ENCODE measurements at places on chromosomes 1 and 21. TPM values are rescaled to one million over a fixed set of nuclear protein-coding genes. Genes with fewer than 3 reads are reported as not detected.
A peak's percentile ranks its signal among the peaks of the same experiment; 100 is the strongest.

GRCh38 chr1:43914576-43915525 is 18.8 kb upstream of the ARTN start:
- no peak overlapping the region for H3K27ac ChIP-seq
- H3K4me1 ChIP-seq: peaks cover 5% of the 10 kb centered on the region
- no peaks in the 10 kb centered on the region for H3K27me3 ChIP-seq
- no peaks in the 10 kb centered on the region for H3K36me3 ChIP-seq
- H3K4me3 ChIP-seq: no peak overlapping the region

Gene GJB4
- not detected for total RNA-seq

Gene C4BPA
- total RNA-seq: not detected

Gene S100A7A
- total RNA-seq: not detected

DNA sequence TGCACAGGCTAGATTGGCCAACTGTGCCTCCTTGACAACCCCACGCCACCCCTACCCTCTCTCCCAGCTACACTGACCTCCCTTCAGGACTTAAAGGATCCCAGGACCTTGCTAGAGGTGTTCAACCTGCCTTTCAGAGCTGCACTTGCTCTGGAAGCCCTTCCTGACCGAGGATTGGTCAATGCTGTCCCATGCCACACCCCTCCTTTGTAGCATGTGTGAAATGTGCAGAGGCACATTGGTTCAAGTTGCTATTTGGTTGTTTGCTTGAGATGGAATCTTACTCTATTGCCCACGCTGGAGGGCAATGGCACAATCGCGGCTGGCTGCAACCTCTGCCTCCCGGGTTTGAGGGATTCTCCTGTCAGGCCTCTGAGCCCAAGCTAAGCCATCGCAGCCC is 21.8 kb downstream of the ACTA1 start:
- H3K4me3 ChIP-seq: no peak overlapping the region
- peaks cover 28% of the 10 kb centered on the region for H3K27me3 ChIP-seq
- H3K4me1 ChIP-seq: peaks cover 8% of the 10 kb centered on the region
- H3K27ac ChIP-seq: no peak overlapping the region

Gene SYT6
- total RNA-seq: not detected

DNA sequence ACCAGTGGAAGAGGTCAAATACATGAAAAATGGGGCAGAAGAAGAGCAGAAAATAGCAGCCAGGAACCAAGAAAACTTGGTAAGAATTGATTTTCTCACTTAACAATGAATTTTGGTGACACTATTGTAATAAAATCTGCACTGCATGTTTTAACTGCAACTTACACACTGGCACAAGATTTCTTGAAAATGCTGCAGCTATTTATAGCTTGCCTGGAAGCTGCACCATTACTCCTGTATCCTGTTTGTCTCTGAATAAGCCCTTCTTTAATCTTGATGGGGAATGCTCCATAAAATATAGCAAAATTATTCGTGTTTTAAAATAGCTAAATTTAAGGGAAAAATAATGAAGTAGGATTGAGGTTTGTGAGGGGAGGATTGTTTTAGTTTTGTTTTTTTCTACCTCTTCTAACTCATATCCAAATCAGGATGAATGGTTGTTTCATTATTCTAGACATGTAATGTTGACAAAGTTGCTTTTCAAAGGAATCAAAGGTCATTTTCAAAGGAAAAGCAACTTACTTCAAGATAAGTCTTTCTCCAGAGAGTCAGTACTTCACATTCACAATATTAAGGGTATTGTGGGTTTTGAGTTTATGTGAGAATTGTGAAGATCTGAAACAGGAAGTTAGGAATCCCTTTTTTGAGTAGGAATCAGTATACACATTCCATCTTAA is 120.9 kb downstream of the C1orf21 start:
- H3K4me1 ChIP-seq: peaks cover 50% of the 10 kb centered on the region
- no peak for DNase-seq
- H3K27ac ChIP-seq: peak overlapping the region; percentile 78
- no peaks in the 10 kb centered on the region for H3K27me3 ChIP-seq
- peaks cover 10% of the 10 kb centered on the region for H3K36me3 ChIP-seq

GRCh38 chr1:154419620-154420571 is 14.8 kb downstream of the IL6R start:
- DNase-seq: no peak
- H3K4me1 ChIP-seq: peaks cover 15% of the 10 kb centered on the region
- H3K27me3 ChIP-seq: peaks cover 22% of the 10 kb centered on the region

DNA sequence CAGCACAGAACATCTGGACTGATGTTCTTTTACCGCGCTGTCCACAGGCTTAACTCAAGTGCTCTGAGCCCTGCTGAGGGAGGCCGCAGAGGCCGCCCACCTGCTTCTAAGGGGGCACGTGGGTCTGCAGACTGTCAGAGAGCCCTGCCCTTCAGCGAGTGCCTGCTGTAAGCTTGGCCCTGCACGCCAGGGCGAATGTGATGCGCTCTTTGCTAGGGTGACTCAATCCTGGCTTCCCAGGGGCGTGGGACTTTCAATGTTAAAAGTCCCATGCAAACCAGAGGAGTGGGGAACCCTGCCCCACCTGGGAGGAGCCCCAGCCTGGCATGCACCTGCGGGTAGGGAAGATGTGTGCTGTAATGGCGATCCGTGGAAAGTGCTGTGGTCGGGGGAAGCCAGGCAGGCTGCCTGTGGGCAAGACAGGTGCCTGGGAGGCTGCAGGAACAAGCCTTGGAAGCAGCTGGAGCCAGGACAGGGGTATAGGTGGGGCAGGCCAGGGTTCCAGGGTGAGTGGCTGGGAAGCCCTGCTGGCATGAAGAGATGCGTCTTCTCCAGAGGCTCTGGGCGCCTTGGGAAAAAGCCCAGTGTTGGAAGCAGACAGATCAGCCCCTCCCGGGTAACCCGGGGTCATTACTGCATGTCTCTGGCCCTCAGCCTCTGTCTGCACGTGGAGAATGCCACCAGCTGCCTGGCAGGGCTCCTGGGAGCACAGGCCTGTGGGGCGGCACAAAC is 594 bp upstream of the PANK4 start:
- peaks cover 3% of the 10 kb centered on the region for H3K27me3 ChIP-seq
- no peak for DNase-seq
- no peaks in the 10 kb centered on the region for H3K36me3 ChIP-seq

GRCh38 chr1:232875536-232875935 is 70.3 kb downstream of the MAP10 start:
- no peak for DNase-seq
- H3K27me3 ChIP-seq: peaks cover 12% of the 10 kb centered on the region
- no peak overlapping the region for H3K4me3 ChIP-seq
- no peaks in the 10 kb centered on the region for H3K4me1 ChIP-seq
